ENCODE measurements at places on chromosomes 16 and 17.

- DNase-seq = no peak
These were observed 8.9 kb downstream of the LRRC75A start for GRCh38 chr17:16483021-16483645.

DNA sequence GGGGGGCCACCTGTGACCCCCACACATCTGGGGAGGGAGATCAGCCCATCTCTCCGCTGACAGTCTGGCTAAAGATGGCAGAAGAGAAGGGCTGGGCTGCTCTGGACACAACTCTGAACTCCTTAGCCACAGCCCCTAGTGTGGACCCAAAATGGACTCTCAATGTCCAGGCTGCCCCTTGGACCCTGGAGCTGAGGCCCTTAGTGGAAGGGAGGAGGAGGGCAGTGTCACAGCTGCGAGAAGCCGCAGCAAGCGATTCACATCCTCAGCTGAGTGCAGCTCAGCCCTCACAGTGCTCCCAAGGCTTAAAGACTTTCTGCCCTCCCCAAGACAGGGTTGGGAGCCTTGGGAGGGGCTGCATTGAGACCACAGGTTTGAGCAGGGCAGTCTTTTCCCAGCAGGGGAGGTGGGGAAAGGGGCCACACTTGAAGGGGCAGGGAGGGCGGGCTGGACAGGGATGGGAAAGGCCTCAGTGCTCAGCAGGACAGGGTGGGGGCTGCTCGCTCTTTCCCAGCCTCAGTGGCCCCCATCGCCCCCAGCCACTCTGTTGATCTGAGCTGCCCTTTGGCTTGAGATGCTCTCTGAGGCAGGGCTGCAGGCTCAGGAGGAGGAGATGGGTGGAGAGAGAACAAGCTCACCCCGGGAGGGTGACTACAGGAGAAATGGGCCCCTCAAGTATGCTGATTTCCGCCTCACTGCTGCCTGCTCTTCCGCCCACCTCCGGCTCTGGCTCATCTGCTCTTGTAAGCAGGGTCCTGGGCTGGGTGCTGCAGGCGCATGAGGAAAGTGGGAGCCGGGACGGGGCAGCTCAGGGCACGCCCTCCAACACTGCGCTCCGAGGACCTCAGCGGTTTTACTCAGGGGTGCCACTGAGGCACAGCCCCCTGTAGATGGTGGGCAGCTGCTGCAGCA, 50.9 kb upstream of the MTSS2 start:
- no peak for DNase-seq

DNA sequence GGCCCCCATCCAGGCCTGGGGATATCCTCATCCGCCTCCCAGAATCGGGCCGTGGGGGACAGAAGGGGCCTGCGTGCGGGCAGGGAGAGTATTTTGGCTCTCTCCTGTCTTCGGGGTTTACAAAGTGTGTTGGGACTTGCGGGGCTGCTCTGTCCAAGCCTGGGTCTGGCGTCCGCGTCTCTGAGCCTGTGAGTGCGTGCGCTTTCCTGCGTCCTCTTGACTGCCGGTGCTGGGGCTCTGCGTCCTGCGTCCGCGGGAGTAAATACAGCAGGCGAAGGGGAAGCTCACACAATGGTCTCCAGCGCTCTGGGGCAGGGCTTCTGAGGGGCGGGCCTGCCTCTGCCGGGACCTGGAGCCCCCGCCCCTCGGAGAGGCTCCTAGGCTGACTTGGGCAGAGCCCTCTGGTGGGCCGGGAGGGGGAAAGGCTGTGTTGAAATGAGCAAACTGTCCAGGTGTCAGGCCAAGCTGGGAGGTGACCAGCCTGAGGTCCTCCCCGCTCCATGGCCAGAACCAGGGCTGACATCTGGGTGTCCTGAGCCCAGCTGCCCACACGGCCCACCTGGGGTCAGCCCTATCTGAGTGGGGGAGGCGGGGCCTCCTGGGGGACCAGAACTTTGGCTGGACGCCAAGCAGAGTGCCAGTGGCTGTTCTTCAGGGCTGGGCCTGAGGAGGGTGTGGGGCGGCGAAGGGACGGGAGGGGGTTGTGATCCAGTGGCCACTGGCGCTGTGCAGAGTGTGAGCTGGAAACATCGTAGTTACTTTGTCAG, 233.6 kb downstream of the SEC14L1 start:
- DNase-seq = peak; percentile 75

DNA sequence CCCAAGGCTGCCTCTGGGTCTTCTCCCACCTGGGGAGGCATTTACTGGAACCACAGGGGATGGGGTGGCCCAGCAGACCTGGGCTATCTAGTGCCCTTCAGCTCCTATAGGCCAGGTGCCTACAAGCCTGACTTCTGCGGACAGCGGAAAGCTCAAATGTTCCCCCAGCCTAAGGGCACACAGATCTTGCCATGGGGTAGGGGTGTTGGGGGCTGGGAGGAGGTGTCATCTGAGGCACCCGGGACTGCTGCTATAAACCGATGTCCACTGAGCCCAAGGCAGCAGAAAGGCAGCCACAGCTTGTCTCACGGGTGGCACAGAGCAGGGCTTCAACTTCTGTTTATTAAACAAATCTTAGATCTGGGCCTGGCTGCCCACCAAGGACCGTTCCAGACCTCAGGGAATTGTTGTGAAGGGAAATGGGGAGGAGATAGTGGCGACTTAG, 3.6 kb downstream of the MYO1C start:
- DNase-seq = no peak

GRCh38 chr17:78583091-78583490, 5.9 kb upstream of the DNAH17 start:
- DNase-seq = no peak

DNA sequence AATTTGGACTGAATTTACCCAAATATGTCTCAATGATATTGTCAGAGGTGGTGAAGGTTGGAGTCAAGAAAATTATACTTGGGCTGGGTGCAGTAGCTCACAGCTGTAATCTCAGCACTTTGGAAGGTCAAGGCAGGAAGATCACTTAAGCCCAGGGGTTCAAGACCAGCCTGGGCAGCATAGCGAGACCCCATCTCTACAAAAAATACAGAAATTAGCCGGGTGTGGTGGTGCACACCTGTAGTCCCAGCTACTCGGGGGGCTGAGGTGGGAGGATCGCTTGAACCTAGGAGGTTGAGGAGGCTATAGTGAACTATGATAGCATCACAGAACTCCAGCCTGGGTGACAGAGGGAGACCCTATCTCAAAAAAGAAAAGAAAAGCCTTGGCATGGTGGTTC, 40.9 kb downstream of the LAT start:
- DNase-seq = no peak
